ENCODE measurements at places on chromosomes 2 and 18.

- no peak for DNase-seq
Measured at GRCh38 chr2:71117063-71117462, 13.0 kb downstream of the MCEE start.

GRCh38 chr18:13370995-13371625 is 152.6 kb downstream of the LDLRAD4 start:
- no peak for DNase-seq

- DNase-seq: no peak
Measured at GRCh38 chr2:81644189-81644588, 1339.6 kb upstream of the LRRTM1 start.

- no peak for DNase-seq
Measured at GRCh38 chr18:10912790-10913545, 236.4 kb downstream of the PIEZO2 start.

DNA sequence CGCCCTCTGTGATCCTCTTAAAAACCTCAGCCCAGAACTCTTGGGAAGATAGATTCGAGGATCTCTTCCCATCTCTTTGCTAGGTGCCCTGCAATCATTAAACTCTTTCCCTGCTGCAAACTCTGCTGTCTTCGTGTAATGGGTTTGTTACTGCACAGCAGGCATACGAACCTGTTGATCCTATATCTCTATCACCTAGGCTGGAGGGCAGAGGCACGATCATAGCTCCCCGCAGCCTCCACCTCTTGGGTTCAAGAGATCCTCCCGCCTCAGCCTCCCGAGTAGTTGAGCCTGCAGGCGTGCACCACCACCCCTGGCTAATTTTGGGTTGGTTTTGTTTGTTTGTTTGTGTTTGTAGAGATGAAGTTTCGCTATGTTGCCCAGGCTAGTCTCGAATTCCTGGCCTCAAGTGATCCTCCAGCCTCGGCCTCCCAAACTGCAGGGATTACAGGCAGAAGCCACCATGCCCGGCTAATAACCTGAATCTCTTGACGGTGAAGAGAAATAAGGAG is 493 bp upstream of the BBS5 start:
- no peak for DNase-seq

- no peak for DNase-seq
Measured at GRCh38 chr2:41078341-41078740, 626.5 kb upstream of the SLC8A1 start.

- no peak for DNase-seq
Measured at GRCh38 chr2:67036444-67036843, 360.7 kb upstream of the ETAA1 start.

DNA sequence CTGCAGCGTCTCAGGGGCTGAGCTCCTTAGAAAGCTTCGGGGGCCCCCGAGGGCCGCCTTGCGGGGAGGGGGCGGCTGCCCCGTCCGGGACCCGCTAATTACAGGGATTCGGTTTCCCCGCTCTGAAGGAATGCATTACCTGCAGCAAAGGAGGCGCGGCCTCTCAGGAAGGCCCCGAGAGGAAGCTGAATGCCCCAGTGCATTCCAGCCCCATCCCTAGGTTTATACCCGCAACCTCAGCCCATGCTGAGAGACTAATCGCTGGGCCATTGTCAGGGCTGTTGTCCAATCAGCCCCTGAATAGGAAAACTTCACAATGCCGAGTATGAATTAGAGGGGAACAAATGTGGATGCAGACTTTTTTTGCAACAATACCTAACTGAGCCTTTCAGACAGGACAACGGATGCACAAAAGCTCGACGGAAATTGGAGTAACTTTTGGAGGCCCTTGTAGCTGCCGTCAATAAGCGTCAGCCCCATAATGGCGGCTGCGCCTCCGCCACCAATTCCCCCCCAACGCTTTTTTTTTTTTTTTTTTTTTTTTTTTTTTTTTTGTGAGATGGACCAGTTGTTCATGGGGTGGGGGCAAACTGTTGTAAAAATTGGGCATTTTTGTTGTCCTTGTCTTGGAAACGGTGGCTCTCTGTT is 138.6 kb upstream of the SIX3 start:
- no peak for DNase-seq

DNA sequence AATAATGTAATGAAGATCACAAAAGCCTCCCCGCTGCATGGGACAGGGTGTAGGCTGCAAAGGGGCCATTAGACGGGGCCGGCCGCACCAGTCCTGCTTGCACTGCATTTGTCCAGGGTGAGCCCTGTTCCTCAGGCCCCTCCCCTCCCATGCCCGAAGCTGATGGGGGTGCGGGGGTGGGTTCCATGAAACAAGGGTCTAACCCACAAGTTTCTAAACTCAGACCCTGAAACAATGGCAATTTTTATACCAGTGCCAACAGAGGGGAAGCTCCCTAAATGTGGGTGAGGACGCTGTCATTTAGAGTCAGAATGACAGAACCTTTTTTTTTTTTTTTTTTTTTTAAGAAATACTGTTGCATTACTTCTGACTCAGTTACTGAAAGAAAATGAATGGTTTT is 39.7 kb downstream of the HS6ST1 start:
- no peak for DNase-seq

All from CD4-positive, alpha-beta T cell treated with Interleukin-12 subunit alpha and Interleukin-12 subunit beta, for 1 hour (primary cell).